ENCODE measurements at places on chromosomes 13 and 19.

DNA sequence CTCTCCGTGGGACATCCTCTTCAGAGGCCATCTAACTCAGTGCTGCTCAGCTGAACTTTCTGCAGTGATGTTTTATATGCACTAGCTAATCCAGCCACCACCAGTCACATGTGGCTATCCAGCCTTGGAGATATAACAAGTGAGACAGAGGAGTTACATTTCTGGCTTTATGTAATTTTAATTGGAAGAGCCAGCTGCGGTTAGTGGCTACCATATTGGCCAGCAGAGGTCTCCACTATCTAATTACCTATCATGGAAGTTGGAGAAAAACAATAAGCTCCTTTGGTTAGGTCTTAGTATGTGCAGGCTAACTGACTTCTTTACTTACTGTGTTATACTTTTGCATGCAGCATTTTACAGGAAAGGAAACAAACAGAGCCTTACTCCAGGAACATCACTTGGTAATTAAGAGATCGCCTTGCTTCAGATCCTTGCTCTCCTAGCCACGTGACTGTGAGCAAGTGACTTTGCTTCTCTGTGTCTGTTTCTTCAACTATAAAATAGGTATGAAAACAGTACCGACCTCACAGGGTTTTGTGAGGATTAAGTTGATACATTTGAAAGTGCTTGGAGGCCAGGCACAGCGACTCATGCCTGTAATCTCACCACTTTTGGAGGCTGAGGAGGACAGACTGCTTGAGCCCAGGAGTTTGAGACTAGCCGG is 1.6 kb upstream of the KLK10 start:
- no peak for DNase-seq

DNA sequence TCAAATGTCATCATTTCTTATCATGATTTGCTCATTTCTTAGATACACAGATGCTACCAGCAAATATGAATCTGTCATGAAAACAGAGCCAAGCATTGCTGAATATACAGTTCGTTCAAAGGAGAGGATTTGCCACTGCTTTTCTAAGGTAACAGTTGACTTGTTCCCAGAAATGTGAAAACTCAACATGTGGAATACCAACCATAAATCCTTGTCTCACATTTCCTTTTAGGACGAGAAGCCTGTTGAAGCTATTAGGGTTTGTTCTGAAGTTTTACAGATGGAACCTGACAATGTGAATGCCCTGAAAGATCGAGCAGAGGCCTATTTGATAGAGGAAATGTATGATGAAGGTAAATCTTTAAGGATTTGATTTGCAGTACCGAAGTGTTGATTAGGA is 86.7 kb downstream of the DNAJC3 start:
- no peak for DNase-seq

- no peak for DNase-seq
Observed at GRCh38 chr13:43391036-43391435, 367.6 kb downstream of the DNAJC15 start.

GRCh38 chr13:65336916-65337315 is 1893.2 kb downstream of the PCDH9 start:
- DNase-seq = no peak

GRCh38 chr19:46478356-46478986 is 7.1 kb upstream of the PNMA8A start:
- no peak for DNase-seq

DNA sequence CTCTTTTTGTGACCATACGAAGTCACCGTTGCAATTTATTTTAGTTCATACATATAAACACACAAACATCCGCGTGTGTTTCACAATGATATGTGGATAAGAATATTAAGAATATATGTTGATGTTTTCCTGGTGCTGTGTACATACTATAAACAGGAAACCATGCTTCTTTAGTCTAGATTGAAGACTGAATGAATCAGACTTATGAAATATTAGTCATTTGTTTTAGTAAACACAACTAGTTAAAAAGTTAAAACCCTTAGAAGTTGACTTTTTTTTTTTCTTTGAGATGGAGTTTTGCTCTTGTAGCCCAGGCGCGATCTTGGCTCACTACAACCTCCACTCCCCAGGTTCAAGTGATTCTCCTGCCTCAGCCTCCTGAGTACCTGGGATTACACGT is 257.7 kb downstream of the DACH1 start:
- no peak for DNase-seq

- DNase-seq = no peak
Observed at GRCh38 chr13:24225062-24225461, 64.5 kb downstream of the SPATA13 start.

- DNase-seq = no peak
Observed at GRCh38 chr19:45508417-45508860, 1.2 kb downstream of the VASP start.
